RPMI8226 (cell line): ENCODE measurements at places on chromosomes 11 and 22.

DNA sequence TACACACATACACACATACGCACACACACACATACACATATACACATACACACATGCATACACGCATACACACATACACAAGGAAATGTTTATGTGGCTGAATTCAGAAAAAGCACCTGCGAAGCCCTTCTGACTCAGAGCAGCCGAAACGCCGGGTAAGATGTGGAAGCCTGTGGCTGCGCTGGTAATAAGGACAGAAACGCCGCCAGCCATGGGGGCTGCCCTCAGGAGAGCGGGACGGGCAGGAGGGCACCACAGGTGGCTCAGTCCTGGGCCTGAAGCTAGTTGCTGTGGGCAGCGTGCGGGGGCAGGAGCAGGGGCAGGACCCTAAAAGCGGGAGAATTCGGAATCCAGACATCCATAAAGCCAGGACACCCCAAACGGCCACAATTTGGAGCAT is 378.3 kb downstream of the BRD1 start:
- DNase-seq = no peak

DNA sequence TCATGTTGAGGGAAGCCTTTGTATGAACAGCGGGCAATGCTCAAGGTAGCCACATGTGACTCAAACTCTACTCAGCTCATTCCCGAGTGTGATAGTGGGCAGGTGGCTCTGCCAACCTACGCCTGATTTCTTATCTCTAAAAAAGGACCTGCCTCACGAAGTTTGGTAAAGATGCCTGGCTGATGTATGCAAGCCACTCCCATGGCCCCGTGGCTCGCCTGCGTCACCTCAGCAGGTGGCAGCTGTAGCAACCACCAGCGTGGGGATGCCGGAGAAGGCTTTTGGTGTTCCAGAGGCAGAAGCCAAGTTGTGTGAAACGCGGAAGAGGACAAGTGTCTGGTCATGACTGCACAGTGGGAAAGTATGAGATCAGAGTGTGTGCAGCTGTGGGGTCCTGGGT is 5.4 kb downstream of the FADS2 start:
- DNase-seq = no peak

DNA sequence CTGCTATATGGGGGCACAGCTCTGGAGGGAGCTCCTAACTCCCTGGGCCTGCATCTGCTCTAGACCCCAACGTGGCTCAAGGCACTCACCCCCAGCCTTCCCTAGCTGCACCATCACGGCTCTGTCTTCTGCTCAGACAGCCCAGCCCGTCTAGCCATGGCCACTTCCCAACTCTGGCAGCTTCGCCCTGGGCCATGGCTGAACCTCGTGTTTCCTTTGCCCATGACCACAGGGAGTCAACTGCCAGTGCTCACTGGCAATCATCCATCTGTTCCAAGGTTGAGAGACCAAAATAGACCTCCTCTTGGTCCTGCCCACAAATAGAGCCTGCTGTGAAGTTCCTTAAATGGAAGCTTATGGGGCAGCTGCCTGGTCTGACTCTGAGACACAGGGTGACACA is 5.4 kb downstream of the LMO1 start:
- DNase-seq = no peak

DNA sequence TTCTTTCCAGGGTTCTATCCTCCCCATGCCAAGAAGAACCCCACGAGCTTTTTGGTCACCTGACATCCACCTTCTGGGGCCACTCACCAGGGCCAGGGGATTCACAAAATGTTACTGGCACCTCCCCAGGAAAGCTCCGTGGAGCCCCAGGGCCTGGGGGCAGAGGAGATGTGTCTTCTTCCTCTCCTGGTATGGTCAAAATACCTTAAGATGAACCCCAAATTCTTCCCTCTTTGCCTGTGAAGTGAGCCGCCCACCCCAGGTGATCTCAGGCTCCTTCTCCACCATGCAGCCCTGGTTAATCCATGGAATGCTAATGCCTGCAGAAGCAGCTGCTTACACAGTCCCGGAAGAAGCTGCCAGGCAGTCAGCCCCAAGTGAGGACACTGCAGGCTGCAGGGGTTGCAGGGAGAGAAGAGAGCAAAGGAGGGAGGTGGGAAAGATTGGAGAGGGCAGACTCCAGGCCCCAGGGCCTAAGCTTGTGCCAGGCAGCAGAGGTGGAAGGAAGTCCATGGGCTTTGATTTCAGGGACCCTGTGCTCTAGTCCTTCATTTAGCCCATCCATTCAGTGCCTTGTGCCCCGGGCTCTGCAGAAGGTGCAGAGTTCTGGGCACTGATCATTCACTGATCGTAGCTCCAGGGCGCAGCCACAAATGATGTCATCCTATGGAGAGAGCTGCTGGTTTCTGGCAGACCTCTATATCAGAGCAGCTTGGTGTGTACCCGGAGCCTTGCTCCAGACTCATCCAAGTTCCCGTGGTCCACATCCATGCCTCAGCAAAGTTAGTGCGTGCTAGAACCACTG is 127.9 kb upstream of the NECTIN1 start:
- no peak for DNase-seq

DNA sequence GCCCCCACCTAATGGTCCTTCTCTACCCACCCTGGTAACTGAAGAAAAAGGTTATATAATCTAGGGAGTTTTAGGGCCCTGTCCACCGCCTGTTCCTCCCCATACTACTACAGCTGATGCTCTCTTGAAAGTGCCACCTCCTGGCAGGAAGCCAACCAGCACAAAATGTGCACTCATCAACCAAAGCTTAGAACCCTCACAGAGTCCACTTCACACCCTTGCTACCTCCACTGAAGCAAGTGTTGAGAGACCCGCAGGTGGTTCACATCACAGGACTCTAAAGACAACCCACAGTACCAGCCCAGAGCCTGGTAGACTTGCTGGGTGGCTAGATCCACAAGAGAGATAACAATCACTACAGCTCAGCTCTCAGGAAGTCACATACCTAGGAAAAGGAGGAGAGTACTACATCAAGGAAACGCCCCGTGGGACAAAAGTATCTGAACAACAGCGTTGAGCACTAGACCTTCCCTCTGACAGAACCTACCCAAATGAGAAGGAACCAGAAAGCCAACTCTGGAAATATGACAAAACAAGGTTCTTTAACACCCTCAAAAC is 17.5 kb upstream of the OR10W1 start:
- peak; percentile 9 for DNase-seq

- no peak for DNase-seq
These were observed 190.1 kb upstream of the E2F8 start for GRCh38 chr11:19430754-19431398.

- no peak for DNase-seq
These were observed 21.8 kb upstream of the TP53AIP1 start for GRCh38 chr11:128964463-128964930.

- DNase-seq = no peak
These were observed 106.2 kb downstream of the SHANK2 start for GRCh38 chr11:71145988-71146824.

DNA sequence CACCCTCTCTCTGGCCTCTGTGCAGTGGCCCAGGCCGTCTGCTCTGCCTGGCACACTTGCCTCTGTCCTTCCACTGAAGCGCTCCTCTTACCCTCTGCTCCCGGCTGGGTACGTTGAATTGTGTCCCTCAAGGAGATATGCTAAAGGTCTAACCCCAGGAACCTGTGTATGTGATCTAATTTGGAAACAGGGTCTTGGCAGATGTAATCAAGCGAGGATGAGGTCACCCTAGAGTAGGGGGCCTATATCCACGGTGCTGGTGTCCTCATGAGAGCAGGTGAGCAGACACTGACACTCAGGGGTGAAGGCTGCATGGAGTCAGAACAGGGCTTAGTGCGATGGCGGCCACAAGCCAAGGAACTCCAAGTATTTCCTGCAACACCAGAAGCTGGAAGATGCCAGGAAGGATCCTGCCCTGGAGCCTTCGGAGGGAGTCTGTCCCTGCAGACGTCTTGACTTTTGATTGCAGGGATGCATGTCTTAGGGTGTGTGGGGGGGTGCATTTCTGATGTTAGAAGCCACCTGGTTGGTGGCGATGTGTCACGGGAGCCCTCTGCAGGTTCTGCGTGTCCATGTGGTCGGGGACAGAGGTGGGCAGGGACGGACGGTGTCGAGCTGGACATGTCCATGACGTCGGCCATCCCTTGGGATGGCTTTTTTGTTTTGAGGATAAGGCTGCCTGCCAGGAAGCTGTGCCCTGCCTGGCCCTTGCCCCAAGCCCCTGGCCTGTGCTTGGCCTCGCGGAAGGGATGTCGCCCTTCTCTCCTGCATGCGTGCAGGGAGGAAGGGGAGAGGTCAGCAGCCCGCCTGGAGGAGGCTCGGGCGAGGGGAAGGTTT is 68.6 kb downstream of the LRP5 start:
- peak; percentile 23 for DNase-seq

- DNase-seq = peak; percentile 4
These were observed 71.9 kb upstream of the GRAMD1B start for GRCh38 chr11:123357990-123358827.

DNA sequence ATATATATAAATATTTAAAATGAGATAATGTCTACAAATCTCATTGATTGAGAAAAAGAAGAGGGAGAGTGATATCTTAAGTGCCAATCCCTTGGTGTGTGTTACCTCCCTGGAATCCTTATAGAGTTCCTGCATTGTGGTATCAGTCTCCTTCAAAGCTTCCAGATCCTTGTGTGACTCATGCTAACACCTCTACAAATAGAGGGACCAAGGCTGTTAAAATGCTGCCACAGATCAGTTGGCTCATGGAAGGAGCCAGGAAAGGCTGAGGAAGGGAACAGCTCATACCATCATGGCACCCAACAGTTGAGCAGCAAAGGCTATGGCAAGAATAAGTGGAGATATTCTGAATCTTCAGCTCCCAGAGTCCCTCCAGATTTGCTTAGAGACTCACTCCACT is 163.6 kb upstream of the ISX start:
- no peak for DNase-seq

DNA sequence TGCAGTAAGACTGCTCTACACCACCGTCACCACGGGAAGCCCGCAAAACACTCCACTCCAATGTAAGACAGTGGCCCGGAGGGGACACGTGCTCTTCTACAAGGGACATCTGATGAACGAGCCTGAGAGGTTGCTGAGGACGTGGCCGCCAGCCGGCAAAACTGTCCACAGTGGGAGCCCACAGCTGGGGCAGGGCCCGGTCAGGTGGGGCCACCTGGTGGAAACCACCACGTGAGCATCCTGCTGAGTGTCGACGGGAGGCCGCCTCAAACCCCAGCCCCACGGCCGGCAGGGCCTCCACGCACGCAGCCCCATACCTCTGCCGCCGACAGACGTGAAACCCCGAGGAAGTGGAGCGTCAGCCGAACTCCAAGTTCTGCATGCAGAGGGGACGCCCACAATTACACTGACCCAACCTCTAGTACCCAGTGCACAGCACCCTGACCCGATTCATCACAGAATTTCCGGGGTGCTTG is 42.6 kb downstream of the BRD1 start:
- DNase-seq = no peak
